NCI-H2081 (cell line): ENCODE measurements at places on chromosomes 16 and 17.

DNA sequence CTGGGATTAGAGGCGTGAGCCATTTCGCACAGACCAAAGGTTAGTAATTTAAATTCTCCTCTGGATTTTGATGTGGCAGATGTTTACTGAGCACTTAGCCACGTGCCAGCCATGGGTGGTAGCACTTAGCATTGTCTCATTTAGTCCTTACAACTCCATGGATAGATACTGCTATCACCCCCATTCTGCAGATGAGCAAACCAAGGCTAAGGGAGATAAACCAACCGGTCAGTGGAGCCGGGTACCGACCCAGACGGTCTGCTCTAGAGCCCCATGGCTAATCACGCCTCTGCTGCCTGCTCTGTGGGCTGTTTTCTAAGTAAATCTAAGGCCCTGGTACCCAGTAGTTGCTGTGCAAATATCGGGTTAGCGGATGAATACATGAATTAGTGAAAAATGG lies 12.6 kb upstream of the ADGRG1 start:
- no peak for DNase-seq

GRCh38 chr17:71777048-71777640 lies 343.7 kb upstream of the SOX9 start:
- no peak for DNase-seq

GRCh38 chr17:40819528-40820125 lies 2.8 kb downstream of the KRT10 start:
- DNase-seq: no peak

DNA sequence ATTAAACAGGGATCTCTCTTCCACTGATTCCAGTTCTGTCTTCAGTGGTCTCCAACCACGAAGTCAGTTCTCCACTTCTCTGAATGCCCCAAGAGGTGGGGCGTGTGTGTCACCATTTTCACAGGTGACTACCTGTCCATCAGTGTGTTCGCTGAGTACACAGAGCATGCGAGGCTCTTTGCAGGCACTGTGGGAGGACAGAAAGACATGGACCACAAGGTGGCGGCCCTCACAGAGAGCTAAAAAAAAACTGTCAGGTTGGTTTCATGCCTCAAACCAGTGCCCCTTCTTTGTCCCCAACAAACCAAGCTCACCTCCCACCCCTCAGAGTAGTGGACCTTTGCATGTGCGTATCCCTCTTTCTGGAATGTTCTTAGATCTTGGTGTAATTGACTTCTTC lies 13.8 kb downstream of the EMP2 start:
- no peak for DNase-seq

DNA sequence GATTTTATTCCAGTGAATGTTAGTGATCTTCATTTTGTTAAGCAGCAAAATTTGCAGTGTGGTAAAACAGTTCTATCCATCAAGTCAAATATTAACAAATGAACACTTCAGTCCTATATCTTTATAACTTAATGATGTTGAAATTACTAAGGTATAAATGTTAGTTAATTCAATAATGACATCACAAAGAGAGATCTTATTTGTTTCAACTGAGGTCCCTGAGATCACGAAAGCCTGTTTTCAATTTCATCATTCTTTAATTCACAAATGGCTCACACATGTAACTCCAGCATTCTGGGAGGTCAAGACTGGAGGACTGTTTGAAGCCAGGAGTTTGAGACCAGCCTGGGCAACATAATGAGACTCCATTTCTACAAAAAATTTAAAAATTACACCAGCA lies 13.9 kb downstream of the SMURF2 start:
- no peak for DNase-seq

DNA sequence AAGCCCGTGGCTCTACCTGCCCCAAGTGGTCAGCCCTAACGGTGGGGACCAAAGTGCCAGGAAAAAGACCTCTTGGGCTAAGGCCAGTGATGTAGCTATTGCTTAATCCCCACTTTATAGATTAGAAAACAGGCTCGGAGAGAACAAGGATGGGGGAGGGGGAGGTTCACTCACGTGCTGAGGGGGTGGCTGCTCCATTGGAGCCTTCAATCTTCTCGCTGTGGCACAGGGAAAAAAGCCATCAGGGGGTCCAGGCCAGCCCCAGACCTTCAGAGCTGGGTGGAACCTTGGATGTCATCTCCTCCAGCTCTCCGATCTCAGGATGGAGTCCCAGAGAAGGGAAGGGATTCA lies 45.9 kb downstream of the SRCIN1 start:
- DNase-seq: peak; percentile 31

DNA sequence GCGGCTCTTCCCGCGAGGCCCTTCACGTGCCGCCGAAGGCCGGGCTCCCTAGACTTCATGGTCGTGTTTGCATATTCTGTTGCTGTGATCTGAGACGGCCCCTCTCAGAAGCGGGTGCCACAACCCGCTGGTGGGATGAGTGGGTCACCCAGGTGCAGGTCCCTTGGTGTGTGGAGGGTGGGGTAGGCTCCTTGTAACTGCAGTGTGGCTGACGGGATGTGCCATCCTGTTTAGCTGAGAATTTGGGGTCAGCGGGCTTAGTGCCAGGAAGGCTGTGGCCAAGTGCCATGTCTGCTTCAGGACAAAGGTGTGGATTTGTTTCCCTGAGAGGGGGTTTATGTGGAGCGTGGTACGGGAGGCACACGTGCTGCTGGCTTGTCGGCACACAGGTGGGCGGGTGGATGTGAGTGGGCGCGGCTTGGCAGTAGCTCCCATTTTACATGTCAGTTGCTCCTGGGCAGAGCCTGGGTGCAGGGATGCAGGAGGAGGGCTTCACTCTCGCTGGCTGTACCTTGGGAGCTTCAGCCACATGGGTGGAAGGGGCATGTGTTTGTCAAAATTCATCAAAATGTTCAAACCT lies 9.2 kb upstream of the WFIKKN1 start:
- no peak for DNase-seq

DNA sequence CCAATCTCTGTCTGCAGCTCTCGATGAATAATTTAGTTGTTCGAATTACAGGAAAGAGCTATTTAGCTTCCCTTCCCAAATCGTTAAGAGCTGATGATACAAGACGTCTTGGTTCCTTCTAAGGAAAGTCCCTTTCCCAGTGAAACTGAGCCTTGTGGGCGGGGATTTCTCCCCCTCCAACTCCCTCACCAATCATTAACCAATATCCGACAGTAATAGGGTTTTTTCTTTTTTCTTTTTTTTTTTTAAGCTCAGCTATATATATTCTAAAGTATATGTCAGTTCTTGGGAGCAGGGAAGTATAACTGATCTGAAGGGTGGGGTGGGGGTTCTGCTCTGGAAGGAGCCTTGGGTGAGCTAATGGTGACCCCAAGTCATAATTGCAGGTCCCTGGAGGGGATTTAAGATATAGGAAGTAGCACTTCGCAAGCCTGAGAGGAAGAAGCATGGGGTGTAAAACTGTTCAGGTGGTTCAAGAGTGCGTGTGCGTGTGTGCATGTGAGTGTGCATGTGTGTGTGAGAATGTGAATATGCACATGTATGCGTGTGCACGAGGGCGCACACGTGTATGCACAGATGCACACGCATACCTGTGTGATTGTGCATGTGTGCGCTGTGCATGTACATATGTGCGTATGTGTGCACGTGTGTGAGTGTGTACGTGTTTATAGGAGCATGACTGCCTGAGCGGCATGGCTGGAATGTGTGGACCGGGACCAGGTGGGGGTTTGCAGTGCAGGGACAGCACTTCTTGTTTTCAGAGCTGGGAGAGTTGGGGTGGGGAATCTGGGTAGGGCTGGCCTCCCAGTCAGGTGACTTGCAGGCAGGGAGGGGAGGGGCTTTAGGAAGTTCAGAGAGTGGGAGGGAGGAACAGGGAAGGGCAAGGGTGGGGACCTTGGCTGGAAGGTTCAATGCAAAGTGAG lies 42.7 kb downstream of the SOCS3 start:
- DNase-seq: no peak

GRCh38 chr17:7774055-7774521 lies 56.5 kb downstream of the DNAH2 start:
- DNase-seq: no peak

DNA sequence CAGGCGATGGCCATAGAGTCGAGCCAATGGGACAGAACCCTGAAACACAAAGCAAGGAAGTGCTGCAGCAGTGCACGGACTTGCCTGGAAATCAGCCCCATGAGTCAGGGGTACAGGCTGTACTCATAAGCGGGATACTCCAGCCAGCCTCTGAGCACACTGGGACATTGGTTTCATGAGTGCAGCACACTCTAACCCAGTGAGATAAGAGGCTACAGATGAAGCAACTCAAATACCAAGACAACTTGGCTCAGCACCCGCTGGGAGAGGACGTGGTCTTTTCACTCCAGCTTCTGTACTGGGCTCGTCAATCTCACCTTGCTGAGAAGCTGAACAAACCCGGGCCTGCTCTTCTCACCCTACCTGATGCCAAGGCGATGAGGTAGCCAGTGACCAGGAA lies 98.2 kb downstream of the AXIN2 start:
- no peak for DNase-seq
